Stimulated activated CD4-positive, alpha-beta T cell treated with anti-CD3 and anti-CD28 coated beads, Interleukin-1b, Interleukin-23, amount 100 ng/mL, for 24 hours (primary cell): ENCODE measurements at places on chromosomes 1 and 21.
A peak's percentile ranks its signal among the peaks of the same experiment; 100 is the strongest.

DNA sequence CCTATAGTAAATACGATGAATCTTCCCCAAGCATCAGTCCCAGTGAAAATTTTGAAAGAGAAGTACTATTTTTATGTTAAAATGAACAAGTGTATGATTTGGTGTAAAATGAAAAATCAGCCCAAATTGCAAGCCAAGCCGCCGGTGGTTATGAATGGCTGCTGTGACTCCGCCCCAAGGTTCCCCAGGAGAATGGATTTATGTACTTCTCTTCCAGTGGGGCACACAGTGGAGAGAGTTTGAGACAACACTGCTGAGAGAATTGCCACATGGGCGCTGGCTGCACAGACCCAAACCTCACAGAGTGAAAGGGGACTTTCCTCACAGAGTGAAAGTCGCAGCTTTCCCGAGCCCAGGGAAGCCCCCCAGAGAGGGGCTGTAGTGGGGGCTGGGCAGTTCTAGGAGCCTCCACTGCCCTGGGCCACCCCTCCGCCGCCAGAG, 24.0 kb downstream of the CDK18 start:
- DNase-seq: no peak

GRCh38 chr1:78647238-78647637, 2.4 kb upstream of the IFI44 start:
- no peak for DNase-seq

- DNase-seq: no peak
Observed at GRCh38 chr1:16410803-16411202, 26.4 kb downstream of the SPATA21 start.

DNA sequence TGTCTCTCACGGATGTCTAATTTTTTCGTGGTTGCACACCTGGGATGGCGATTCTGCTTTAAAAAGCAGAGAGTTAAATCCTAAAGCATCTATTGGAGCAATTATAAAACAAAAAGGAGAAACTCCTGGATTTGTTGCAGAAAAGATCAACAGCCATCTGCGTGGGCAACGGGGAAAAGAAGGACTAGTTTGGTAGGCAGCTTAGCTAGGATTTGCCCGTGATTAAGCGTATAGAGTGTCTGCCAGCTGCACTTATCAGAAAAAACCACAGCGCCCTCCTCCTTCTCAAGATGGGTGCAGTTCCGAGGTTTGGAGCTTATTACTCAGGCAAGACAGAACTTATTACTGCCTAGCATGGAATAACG, 526 bp upstream of the SLC25A24 start:
- DNase-seq: no peak

DNA sequence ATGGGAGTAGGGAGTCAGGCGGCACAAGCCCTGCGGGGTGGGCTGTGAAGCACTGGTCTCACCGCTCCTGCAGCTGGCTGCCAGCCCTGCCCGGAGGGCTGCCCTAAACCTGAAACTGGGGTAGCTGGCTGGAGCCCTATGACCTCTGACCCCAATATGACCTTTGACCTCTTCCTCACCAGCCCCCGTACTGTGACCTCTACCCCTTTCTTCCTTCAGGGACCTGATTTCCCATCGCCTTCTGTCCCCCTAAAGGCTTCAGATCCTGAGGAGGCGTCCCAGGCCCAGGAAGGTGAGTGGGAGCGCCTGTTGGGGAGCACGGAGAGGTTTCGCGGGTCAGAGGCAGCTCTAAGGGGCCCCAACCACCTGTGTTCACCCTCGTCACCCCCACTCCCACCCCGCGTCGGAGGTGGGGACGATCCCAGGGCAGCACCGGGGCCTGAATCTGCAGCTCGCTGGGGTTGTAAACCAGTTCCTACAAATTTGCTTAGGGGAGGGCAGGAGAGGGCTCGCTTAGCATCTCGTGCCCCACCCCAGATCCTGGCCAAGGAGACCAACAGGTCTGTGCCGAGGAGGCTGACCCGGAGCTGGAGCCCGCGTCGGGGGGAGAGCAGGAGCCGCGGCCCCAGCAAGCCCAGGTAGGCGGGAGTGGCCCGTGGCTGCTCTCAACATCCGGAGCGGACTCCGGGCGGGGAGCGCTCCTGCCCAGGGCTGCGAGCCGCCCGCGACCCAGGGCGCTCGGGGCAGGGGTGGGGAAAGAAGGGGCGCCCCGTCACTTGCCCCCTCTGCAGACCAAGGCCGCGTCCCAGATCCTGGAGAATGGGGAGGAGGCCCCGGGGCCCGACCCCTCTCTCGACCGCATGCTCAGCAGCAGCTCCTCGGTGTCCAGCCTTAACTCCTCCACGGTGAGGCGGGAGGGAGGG, 7.3 kb downstream of the SYTL1 start:
- no peak for DNase-seq

GRCh38 chr1:36590771-36591170, 108.1 kb upstream of the CSF3R start:
- DNase-seq: no peak

GRCh38 chr1:52253421-52253820, 111.5 kb downstream of the ZFYVE9 start:
- no peak for DNase-seq

DNA sequence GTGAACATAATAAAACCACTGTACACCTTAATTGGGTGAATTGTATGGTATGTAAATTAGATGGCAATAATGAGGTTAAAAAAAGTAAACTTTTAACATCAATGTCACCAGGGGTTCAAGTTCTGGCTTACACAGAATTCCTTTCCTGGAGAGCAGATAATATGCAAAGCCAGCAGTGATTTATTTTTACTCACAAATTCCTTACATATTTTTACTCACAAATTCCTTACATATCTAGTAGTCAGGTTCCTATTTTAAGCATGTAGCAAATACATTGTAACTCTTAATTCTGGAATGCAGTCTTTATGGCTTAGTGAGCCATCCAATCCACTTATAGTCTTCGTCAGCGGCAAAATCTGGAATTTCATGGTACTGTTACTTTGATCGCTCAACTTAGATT, 1.3 kb upstream of the UBE4B start:
- no peak for DNase-seq

DNA sequence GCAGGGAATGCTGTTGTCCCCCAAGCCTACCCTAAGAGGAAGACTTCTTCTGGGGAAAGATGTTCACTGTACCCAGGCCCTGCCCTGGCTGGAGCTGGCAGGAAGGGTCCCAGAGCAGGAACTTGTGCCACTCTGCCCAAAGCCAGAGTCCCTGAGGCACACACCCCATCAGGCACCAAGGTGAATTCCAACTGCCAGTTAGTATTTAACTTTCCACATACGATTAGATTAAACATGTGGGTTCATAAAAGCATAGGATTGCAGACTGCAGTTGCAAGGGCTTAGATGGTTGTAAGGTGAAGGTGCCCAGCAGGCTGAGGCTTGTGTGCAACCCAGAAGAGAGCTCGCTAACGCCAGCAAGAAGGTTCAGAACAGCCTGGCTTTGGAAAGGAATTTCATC, at the start of gene KCNE2:
Gene KCNE2 (plus strand): TSS at position 274 of the 400 bp plus-strand sequence. CDS start 6,473 bp downstream, outside the sequence.
- DNase-seq: no peak

DNA sequence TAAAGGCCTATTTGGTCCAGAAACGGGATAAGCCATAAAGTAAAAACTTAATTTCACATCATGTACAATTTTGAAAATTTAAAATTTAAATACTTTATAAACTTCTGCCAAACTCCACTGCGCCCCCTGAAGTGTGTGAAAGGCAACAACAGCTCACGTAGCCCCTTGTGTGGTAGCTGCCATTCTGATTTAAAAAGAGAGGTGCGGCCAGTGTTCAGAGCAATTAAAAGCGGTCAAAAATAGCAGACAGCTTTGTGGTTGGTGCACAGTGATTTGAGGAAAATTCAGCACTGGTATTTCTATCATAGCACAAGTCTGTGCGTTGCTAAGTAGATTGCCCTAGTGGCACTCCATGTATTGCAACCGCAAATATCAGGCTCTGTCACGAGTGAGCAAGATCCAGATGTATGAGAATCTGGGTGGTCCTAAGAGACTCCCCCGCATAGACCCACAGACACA, 122.5 kb downstream of the ATG4C start:
- no peak for DNase-seq

DNA sequence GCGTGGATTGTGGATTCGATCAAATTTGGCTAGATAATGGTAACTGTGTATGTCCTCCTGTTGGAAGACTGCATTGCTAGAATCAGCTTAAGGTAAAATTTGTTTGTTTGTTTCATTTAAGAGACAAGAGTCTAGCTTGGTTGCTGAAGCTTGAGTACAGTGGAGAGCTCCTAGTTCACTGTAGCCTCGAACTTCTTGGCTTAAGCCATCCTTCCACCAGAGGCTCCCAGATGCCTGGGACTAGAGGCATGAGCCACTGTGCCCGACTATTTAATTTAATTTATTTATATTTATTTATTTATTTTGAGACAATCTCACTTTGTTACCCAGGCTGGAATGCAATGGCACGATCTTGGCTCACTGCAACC, 1.5 kb downstream of the PHACTR4 start:
- DNase-seq: no peak

GRCh38 chr1:29900712-29901111, 664.4 kb downstream of the PTPRU start:
- no peak for DNase-seq

DNA sequence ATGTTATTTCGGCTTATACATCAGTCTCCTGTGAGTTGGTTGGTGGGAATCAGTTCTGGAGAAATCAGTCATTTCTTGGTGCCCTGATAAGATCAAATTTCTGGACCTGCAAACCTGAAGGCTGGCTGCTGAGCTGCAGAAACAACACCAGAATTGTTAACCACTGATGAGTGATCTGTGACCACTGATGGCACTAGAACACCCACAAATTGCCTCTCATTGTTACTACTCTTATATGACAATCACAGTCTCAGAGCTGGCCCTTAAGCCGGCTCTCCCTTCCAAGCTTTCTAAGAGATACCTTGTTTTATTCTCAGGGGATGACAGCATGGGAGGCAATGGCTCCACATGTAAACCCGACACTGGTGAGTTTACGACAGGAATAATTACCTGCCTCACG, 1.9 kb downstream of the C1orf162 start:
- peak; percentile 20 for DNase-seq

GRCh38 chr1:9746651-9747050, 77.1 kb downstream of the CLSTN1 start:
- DNase-seq: no peak

- DNase-seq: no peak
Observed at GRCh38 chr1:7590426-7590790, 180.7 kb upstream of the VAMP3 start.

DNA sequence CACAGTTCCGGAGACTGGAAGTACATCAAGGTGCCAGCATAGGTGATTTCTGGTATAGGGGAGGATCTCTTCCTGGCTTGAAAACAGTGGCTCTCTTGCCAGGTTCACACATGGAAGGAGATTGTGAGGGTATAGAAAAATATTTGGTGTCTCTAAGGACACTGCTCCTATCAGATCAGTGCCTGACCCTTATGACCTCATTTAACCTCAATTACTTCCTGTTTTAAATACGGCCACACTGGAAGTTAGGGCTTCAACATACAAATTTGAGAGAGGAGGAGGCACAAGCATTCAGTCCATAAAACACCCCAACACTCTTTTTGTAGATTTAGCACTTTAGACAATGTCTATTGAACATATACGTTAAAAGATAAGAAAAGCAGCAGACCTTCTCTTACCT, 37.0 kb downstream of the COL6A1 start:
- DNase-seq: no peak
